ENCODE measurements at places on chromosomes 1 and 21. TPM values are rescaled to one million over a fixed set of nuclear protein-coding genes. Genes with fewer than 3 reads are reported as not detected.

CLCA4 gene
- 0.13 TPM for total RNA-seq

PTGS2 gene
- total RNA-seq = 0.81 TPM

PIGR gene
- 0.22 TPM for total RNA-seq

ADGRL4 gene
- 23.5 TPM for total RNA-seq

KRTAP10-4 gene
- total RNA-seq = not detected

OR6N1 gene
- not detected for total RNA-seq

C1orf116 gene
- 0.70 TPM for total RNA-seq

ICOSLG gene
- 1.5 TPM for total RNA-seq

UTS2 gene
- not detected for total RNA-seq

LCE2B gene
- total RNA-seq = not detected

KDF1 gene
- not detected for total RNA-seq

BNIPL gene
- 0.32 TPM for total RNA-seq

BEND5 gene
- 3.2 TPM for total RNA-seq

S100A2 gene
- 5.0 TPM for total RNA-seq

PDPN gene
- 14.9 TPM for total RNA-seq

SYPL2 gene
- total RNA-seq = 28.9 TPM

SEMA4A gene
- total RNA-seq = 2.7 TPM

NPHP4 gene
- 6.6 TPM for total RNA-seq

NEXN gene
- total RNA-seq = 532 TPM

CLDN8 gene
- not detected for total RNA-seq

FCGR2B gene
- 5.6 TPM for total RNA-seq

LIN28A gene
- total RNA-seq = not detected

IL20 gene
- not detected for total RNA-seq

VWA5B1 gene
- total RNA-seq = not detected

CFHR5 gene
- total RNA-seq = not detected

GUCA2A gene
- not detected for total RNA-seq

KRTAP7-1 gene
- total RNA-seq = not detected

Data from cardiac septum (tissue), 1 donor.